ENCODE measurements at places on chromosomes 3 and 15.

GRCh38 chr3:54698054-54698453, 229.8 kb downstream of the LRTM1 start:
- no peak for DNase-seq

DNA sequence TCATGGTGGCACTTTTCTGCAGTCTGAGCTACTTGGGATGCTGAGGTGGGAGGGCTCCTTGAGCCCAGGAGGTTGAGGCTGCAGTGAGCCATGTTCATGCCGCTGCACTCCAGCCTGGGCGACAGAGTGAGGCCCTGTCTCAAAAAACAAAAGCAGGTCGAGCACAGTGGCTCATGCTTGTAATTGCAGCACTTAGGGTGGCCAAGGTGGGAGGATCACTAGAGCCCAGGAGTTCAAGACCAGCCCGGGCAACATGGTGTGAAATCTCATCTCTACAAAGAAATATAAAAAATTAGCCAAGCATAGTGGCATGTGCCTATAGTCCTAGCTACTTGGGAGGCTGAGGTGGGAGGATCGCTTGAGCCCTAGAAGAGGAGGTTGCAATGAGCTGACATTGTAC, 10.0 kb downstream of the UBAP1L start:
- DNase-seq, result no peak

GRCh38 chr3:130900959-130901358, 7.1 kb downstream of the ATP2C1 start:
- DNase-seq, result no peak

- no peak for DNase-seq
Observed at GRCh38 chr3:55770077-55770476, 283.0 kb upstream of the WNT5A start.

DNA sequence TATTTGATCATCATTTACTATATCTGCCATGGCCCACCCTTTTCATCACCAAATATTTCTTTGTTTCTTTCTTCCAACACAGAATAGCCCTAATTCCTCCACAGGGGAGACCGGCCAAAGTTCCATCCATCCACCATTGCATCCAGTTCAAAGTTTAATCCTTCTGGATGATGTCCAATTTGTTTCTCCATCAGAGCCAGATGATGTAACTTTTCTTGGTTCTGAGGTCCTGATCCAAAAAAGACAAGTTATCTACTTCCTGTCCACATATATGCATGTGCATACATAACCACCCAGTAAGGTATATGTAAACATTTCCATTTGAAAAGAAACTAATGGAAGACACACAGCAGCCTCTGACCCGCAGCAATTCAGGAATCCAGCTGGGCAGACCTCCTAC, 237.3 kb downstream of the SHOX2 start:
- no peak for DNase-seq

Measured in activated CD4-positive, alpha-beta T cell treated with anti-CD3 and anti-CD28 coated beads for 48 hours (primary cell).